ENCODE measurements at places on chromosomes 4 and X.

- no peaks in the 10 kb centered on the region for H3K27me3 ChIP-seq
- H3K27ac ChIP-seq = no peak overlapping the region
- no peak overlapping the region for H3K4me3 ChIP-seq
- no peaks in the 10 kb centered on the region for H3K4me1 ChIP-seq
These were observed 318.0 kb upstream of the TAPT1 start for GRCh38 chr4:16544251-16544721.

DNA sequence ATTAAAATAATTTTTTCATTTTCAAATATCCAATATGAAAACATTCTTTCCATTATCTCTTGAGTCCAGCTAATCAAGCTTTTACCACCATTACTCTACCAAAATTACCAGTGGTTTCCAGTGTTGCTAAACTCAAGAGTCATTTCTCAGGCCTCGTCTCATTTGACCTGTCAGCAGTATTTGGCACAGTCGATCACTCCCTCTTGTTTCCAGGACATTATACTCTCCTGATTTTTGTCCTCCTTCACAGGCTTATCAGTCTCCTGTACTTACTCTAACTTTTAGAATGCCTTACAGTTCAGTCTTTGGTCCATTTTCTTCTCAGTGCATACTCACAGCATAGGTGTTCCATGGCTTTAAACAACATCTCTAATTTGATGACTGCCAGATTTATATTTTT is 11.6 kb downstream of the USP38 start:
- no peaks in the 10 kb centered on the region for H3K27me3 ChIP-seq
- H3K36me3 ChIP-seq = peaks cover 48% of the 10 kb centered on the region
- no peak for DNase-seq
- H3K4me1 ChIP-seq = no peaks in the 10 kb centered on the region
- no peak overlapping the region for H3K27ac ChIP-seq
- H3K4me3 ChIP-seq = no peak overlapping the region

- H3K27ac ChIP-seq = no peak overlapping the region
- no peaks in the 10 kb centered on the region for H3K27me3 ChIP-seq
- H3K36me3 ChIP-seq = no peaks in the 10 kb centered on the region
- no peak for DNase-seq
- no peaks in the 10 kb centered on the region for H3K4me1 ChIP-seq
- H3K4me3 ChIP-seq = no peak overlapping the region
These were observed 91.1 kb upstream of the ANKRD50 start for GRCh38 chr4:124803641-124804040.

- H3K27ac ChIP-seq = no peak overlapping the region
- no peak for DNase-seq
- no peaks in the 10 kb centered on the region for H3K36me3 ChIP-seq
These were observed 16.5 kb upstream of the FGFR3 start for GRCh38 chr4:1776521-1777161.

GRCh38 chrX:38861489-38861888 is 60.2 kb downstream of the MID1IP1 start:
- no peak for DNase-seq
- H3K27me3 ChIP-seq = no peaks in the 10 kb centered on the region
- H3K27ac ChIP-seq = no peak overlapping the region
- no peaks in the 10 kb centered on the region for H3K4me1 ChIP-seq

DNA sequence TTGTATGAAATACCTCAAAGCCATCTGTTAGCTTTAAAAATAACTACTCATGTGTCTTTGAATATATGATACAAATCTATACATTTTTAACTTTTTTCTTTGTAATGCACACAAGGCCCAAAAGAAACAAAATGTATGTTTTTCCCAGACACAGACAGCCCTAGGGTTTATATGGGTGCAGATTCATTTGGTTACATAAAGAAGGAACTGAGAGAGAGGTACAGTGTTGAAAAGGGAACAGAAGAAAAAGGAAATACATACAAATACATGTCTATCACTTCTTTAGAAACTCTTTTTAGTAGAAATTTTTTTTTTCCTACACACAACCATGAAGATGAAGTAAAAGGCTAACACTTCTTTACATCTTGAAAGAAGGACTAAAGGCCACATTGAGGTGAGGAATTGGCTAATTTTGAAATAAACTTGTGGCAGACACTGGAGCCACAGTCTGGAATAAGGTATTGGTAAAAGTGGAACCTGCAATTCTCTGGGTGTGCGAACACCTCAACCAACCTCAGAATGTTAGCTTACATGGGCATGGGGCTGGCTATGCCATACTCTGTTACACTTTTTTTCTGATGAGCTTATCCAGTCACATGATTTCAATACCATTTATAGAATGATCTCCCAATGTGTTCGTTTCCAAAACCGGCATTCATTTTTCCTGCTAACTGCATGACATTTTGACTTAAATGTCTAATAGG is 67.9 kb downstream of the FAM47C start:
- DNase-seq = no peak
- no peaks in the 10 kb centered on the region for H3K27me3 ChIP-seq
- no peaks in the 10 kb centered on the region for H3K4me1 ChIP-seq
- no peak overlapping the region for H3K4me3 ChIP-seq
- H3K27ac ChIP-seq = no peak overlapping the region

DNA sequence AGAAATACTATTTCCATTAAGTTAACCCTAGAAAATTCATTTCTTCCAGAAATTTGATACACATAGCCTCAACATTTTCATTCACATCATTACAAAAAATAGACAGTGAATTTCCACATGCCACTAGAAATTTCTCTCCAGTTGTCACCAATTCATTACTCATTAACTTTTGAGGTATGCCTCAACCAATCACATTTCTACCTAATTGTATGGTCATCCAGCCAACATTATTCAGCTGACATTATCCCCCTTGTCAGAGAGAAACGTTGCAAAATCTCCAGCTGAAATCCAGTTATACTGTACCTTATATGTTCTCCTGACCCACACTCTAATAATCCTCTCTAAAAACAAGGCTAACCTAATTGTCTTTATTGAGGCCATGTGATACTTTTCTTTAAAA is 24.8 kb downstream of the FRYL start:
- peaks cover 33% of the 10 kb centered on the region for H3K4me1 ChIP-seq
- no peaks in the 10 kb centered on the region for H3K36me3 ChIP-seq
- no peak overlapping the region for H3K27ac ChIP-seq
- no peak for DNase-seq

DNA sequence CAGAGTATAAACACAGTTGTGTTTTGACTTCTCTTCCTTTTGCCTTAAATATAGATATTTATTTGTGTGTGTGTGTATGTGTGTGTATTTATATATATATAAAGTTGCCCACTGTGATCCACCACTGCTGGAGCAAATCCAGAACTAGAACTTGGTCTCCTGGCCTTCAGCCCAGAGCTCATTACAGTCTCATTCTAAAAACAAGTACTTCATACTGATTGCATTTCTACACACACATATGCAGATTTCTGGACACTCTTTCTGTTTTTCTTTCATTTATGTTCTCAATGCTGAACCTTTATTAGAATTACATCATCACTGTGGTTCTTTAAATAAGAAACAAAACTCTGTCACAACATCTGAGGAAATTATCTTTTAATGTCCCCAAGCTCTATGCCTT is 381 bp downstream of the TXK start:
- no peak overlapping the region for H3K27ac ChIP-seq
- DNase-seq = no peak
- H3K36me3 ChIP-seq = no peaks in the 10 kb centered on the region
- H3K27me3 ChIP-seq = no peaks in the 10 kb centered on the region
- H3K4me3 ChIP-seq = no peak overlapping the region

DNA sequence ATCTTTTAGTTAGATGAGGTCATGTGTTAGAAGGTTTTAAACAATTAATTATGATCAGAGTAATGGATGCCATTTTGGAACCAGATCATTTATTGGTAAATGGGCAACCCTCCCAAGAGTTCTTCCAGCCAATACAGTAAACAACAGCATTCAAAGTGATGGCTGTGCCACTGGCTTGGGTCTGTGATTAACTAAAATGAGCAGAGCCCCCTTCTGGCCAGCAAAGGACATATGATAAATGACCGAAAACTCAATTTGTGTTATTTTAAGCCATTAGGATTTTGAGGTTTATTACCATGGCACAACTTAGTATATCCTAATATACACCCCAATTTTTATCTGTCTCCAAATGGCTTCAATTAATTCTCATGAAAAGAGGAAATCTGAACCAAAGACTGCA is 90.8 kb upstream of the NPFFR2 start:
- H3K36me3 ChIP-seq = no peaks in the 10 kb centered on the region
- H3K4me3 ChIP-seq = no peak overlapping the region
- no peak for DNase-seq
- no peak overlapping the region for H3K27ac ChIP-seq
- H3K4me1 ChIP-seq = no peaks in the 10 kb centered on the region
- H3K27me3 ChIP-seq = no peaks in the 10 kb centered on the region

DNA sequence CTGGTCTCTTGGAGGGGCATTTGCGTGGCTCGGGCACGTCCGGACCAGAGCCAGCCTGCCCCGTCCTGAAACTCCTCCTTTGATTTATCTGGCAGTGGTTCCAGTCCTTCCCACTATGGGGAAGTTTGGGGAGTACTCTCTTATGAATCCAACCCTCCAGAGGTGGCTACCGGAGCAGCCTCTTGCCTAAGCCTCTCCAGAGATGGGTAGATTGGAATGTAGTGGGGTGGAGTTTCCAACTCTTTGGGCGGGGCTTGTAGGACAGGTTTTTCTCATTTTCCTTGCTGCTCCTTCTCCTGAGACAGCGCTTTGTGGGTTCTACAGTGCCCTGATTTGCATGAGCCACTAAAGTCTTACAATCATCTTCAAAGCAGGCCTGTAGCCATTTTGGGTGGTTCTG is 60.1 kb upstream of the XAGE1B start:
- H3K4me3 ChIP-seq = no peak overlapping the region
- no peak overlapping the region for H3K27ac ChIP-seq
- no peaks in the 10 kb centered on the region for H3K27me3 ChIP-seq
- DNase-seq = no peak
- H3K4me1 ChIP-seq = no peaks in the 10 kb centered on the region

DNA sequence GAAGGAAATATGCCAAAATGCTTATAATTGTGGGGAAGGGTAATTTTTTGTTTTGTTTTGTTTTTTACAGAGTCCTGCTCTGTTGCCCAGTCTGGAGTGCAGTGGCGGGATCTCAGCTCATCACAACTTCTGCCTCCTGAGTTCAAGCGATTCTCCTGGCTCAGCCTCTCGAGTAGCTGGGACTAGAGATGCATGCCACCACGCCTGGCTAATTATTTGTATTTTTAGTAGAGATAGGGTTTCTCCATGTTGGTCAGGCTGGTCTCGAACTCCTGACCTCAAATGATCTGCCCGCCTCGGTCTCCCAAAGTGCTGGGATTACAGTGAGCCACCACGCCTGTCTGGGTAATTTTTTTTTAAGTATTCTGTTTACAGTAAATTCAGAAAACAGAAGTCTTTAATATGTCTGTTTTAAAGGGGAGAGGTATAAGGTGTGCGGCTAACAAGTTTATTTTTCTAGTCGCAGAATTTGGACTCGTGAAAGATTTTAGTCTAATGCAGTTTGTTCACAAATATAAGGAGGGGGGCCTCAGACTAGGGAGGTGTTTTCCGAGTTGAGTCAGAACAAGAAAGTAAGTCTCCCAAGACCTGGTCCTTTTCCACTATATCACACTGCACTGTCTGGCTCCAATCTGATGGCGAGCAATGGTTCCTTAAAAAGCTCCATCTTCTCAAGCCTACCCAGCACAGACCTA is 1.5 kb downstream of the ACSL1 start:
- peak overlapping the region; percentile 95 for H3K4me3 ChIP-seq
- H3K36me3 ChIP-seq = no peaks in the 10 kb centered on the region
- no peak for DNase-seq
- peak overlapping the region; percentile 57 for H3K27ac ChIP-seq

DNA sequence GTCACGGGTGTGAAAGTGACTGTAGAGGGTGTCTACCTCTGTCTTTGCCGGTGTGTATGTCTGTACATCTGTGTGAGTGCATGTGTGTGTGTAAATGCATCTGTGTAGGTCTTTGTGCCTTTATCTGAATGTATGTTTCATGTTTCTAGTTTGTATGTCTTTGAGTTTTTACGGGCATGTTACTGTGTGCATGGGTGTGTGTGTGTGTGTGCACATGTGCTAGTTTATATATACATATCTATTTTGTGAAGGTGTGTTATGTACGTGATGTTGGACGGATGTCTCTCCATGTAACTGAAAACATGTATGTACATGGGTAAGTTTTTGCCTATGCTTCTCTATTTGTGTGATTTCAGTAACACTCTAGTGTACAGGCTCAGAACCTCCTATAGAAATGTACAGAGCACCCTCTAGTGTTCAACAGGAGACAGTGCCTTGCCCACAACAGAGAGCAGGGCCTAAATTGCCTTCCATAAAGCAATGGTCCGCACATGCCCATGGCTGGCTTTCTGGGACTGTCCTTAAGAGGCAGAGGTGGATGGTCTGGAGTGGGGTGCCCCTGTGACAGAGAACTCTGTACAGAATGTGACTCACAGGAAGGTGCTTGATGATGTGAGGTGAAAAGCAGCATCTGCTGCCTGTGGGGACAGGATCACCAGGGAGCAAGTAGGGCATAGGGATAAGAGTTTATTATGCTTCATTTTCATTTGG is 343.5 kb downstream of the RAPGEF2 start:
- H3K27ac ChIP-seq = no peak overlapping the region
- no peaks in the 10 kb centered on the region for H3K27me3 ChIP-seq
- H3K4me3 ChIP-seq = no peak overlapping the region
- no peaks in the 10 kb centered on the region for H3K36me3 ChIP-seq

- H3K36me3 ChIP-seq = no peaks in the 10 kb centered on the region
- H3K4me3 ChIP-seq = no peak overlapping the region
- H3K4me1 ChIP-seq = no peaks in the 10 kb centered on the region
- no peaks in the 10 kb centered on the region for H3K27me3 ChIP-seq
- DNase-seq = no peak
- no peak overlapping the region for H3K27ac ChIP-seq
These were observed 7.6 kb upstream of the PCDH19 start for GRCh38 chrX:100417681-100418080.

GRCh38 chrX:107429090-107429489 is 20.4 kb upstream of the FRMPD3 start:
- H3K4me3 ChIP-seq = no peak overlapping the region
- no peaks in the 10 kb centered on the region for H3K4me1 ChIP-seq
- no peaks in the 10 kb centered on the region for H3K36me3 ChIP-seq
- no peaks in the 10 kb centered on the region for H3K27me3 ChIP-seq
- no peak for DNase-seq

DNA sequence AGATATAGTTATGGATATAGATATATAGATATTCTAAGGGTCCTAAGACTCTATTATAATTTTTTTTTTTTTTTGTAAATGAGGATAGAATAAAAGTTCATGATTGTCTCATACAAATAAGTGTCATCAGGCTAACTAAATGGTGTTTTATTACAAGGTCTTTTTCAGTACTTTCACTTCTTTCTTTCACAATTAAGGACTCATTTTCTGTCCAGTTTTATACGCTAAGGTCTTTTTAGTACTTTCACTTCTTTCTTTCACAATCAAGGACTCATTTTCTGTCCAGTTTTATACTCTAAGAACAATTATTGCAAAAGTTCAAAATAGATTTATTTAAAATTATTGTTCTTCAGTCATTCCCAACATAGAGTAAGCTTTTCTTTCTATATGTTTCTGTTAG is 32.7 kb downstream of the RUFY3 start:
- DNase-seq = no peak
- no peaks in the 10 kb centered on the region for H3K27me3 ChIP-seq
- peaks cover 27% of the 10 kb centered on the region for H3K4me1 ChIP-seq
- H3K36me3 ChIP-seq = no peaks in the 10 kb centered on the region

GRCh38 chrX:102765217-102765616 is 44.7 kb downstream of the GPRASP3 start:
- DNase-seq = no peak
- H3K27me3 ChIP-seq = no peaks in the 10 kb centered on the region
- H3K27ac ChIP-seq = peak overlapping the region; percentile 48
- no peaks in the 10 kb centered on the region for H3K36me3 ChIP-seq

GRCh38 chrX:94265323-94265722 is 591.3 kb downstream of the FAM133A start:
- no peak for DNase-seq
- no peaks in the 10 kb centered on the region for H3K4me1 ChIP-seq
- H3K27ac ChIP-seq = no peak overlapping the region
- no peaks in the 10 kb centered on the region for H3K36me3 ChIP-seq
